Hepatic stellate cell (primary cell): ENCODE measurements at places on chromosomes 4 and X.
A peak's percentile ranks its signal among the peaks of the same experiment; 100 is the strongest.

GRCh38 chr4:171880136-171880535 lies 66.9 kb downstream of the GALNTL6 start:
- DNase-seq: peak; percentile 0

DNA sequence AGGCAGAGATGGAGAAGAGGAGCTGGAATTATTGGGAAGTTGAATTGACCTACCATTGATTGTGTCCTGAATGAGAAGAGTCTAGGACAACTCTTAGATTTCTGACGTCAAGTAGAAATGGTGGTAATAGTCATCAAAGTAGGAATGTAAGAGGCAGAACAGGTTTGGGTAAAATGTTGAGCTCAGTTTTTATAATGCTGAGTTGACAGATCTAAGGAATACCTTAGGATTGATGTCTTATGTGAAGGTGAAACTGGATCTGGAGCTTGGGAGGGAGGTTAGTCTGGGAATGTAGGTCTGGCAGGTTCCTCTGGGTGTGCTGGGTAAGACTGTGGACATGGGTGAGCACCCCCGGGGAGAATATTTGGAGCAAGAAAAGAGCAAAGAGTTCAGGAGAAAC lies 31.9 kb downstream of the JADE1 start:
- no peak for DNase-seq

DNA sequence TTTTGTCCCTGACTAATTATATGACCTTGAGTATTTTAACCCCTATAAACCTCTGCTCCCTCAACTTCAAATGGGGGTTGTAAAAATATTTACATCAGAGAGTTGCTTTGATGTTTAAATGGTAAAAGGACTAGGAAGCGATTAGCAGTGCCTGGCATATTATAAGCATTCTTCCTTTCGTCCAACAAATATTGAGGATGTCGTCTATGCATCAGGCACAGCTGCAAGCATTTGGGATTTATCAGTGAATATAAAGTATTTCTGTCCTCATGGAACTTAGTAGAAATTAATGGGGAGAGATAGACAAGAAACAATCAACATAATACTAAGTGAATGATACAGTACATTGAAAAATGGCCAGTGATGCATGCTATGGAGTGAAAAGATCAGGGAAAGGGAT lies 115.5 kb upstream of the EDNRA start:
- no peak for DNase-seq

- no peak for DNase-seq
Measured at GRCh38 chr4:52946855-52947254, 84.7 kb downstream of the RASL11B start.

- no peak for DNase-seq
Measured at GRCh38 chrX:121336831-121337421, 289.5 kb downstream of the GLUD2 start.

GRCh38 chrX:40420899-40421729 lies 159.7 kb upstream of the ATP6AP2 start:
- no peak for DNase-seq

- DNase-seq: no peak
Measured at GRCh38 chr4:150439451-150439933, 142.5 kb upstream of the MAB21L2 start.

DNA sequence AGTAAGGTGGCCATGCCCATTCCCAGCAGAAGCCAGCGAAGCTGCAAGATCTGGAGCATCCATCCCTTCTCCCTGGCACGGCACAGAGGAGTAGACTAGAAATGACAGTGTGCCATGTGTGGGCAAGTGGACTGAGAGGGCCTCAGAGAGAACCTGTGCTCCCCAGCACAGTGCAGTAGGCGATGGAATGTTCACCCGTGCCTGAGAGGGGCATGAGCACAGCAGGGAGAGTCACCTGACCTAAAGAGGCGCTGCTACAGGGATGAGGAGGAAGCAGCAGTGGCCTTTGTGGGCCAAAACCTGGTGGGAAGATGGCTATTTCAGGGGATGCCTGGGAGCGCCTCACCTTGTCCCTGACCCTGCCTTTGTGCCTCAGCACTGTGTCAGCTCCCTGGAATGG lies 8.0 kb upstream of the CDKN2AIP start:
- no peak for DNase-seq

- no peak for DNase-seq
Measured at GRCh38 chr4:164606478-164606877, 147.5 kb upstream of the SMIM31 start.

DNA sequence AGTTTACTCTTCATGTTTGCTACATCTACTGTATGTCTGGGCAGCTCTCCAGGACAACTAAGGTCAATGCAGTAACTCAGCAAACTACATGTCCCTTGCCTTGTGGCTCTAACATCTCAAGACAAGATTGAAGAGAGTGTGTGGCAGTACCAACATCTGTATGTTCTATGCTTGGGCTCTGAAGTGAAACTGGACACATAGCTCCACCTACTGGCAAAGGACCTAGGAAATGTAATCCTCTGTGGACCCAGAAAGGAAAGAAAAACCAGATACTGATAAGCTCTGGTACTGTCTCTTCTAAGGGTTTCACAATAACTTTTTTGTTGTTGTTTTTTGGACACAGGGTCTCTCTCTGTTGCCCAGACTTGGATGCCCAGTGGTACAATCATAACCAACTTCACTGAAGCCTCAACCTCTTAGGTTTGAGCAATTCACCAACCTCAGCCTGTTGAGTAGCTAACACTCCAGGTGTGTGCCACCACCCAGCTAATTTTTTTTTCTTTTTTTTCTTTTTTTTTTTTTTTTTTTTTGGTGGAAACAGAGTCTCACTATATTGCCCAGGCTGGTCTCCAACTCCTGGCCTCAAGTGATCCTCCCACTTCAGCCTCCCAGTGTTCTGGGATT lies 64.1 kb downstream of the QDPR start:
- DNase-seq: peak; percentile 58

DNA sequence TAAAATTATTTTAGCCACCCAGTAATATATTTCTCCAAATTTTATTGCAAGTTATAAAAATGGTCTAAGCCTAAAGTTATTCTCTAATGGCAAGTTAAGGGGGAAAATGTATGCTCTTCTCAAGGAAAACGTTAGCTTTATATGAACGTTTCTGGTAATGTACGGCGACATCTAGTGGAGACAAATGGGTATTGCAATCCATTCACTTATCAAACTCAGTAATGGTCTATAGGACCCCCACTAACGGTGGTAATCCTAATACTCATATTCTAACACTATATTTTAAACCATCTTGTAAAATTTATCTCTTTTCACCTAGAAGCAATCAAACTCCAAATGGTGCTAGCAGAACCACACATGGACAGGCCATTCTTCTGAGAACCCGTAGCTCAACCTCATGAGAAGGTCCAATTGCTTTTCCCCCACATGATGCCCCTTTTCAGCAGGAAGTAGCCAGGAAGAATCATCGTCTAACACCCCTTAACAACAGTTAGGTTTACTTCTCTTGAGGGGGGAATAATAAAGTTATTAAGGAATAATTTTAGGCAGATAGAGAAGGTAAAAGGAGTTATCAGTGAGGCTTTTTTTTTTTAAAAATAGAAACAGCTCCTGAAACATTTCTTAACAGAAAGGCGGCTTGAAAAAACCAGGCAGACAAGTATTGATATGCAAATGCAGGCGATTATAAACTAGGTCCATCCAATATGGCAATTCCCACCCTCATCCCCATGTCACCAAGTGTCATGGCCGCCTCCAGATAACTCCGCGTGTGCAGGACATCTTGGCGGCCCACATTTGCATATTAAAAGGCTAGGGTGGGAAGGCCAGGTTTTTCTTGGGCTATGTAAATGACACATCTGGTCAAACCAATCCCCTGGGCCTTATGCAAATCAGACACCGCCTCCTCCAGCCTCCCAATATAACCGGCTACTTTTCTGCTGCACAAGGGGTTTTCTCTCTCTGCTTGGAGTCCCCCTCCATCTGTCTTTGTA lies 35.0 kb downstream of the NUDT11 start:
- peak; percentile 7 for DNase-seq
